SHP77 (cell line): ENCODE measurements at places on chromosomes 1 and 21.
A peak's percentile ranks its signal among the peaks of the same experiment; 100 is the strongest.

DNA sequence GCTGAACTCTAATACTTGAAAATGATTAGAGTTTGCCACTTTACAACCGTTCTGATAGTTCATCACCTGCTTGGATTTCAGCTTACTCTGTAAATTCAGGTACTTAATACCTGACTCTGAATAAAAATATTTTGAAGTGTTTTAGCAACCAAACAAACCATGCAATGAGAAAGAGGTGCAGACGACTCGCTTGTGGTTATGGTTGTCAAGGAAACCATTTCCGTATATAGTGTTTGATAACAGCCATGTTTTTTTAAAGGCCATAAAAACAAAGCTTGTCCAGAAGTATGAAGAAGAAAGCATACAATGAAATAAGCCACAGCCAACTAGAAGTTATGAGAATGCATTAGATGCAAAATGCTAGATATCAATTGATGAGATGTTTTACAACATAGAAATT is 167.2 kb upstream of the HMCN1 start:
- DNase-seq = peak; percentile 35

DNA sequence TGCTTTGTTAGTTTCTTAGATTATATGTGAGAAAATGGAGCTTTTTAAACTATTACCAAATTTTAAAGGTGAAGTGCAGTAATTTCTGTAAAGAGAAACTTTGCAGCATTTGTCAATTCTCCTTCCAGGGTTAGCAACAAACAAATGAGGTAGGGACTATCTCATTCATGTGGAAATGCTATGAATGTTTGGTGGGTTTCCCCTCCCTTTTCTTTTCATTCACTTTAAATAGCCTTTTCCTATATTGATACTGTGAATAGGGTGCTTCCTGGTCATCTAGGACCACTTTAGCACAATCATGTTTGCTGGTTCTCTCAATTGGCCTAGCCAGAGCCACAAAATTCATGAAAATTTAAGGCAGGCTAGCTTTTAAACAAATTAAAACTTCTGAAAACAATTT is 20.6 kb downstream of the ZBTB37 start:
- DNase-seq = no peak

- no peak for DNase-seq
Observed at GRCh38 chr21:45424854-45425795, 20.2 kb downstream of the COL18A1 start.

DNA sequence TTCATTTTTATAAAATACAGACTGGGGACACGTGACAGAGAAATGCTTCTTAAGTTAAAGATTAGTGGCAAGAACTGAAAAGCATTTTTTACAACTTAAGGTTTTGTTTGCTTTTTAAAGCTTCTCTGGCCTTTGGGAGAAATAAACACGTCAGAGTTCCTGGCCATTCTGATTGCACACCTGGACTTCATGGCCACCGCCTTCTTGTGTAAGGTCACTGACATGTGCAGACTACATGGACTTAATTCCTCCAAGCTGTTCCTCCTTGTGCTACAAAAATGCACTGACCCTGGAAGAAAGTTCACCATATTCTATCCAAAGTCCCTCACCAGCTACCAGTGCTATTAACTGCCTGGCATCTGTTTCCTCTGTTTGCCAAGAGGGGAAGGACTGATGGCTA is 56.1 kb downstream of the GADD45A start:
- DNase-seq = no peak

GRCh38 chr1:162070094-162070748 is 730 bp downstream of the NOS1AP start:
- no peak for DNase-seq

DNA sequence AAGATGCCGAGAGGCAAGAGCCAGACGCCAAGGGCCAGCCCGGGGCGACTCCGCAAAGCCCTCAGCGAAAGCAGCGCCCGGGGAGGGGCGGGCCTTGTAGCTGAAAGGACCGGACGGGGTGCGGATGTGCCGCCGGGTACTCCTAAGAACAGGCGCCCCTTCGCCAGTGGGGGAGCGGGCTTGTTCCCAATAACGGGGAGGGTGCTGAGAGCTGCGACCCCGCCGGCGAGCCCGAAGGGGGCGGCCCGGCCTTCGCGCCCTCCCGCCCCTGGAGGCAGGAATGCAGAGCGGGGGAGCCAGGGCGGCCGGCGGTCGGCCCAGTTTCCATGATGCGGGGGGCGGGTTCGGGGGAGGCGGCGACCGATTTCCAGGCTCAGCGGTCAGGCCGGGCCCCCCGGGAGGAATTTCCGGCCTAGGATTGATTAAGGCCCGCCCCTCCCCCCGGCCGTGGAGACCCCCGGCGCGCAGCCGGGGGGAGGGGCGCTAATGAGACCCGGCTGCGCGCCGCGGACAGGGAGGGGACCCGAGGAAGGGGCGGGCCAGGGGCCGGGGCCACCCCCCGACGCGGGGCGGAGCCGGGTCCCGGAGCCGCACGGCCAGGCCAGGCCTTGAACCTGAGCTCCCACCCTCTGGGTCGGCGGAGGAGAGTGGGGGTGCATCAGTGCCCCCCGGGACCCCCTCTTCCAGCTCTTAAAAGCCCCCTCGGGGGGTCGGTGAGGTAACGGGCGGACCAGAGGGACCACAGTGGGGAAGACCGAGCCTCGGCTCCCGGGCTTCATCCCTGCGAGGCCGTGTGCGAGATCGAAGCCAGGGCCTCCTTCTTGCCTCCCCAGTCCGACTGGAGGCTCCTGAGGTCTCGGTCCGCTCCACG is 898 bp upstream of the TMEM200B start:
- peak; percentile 43 for DNase-seq

DNA sequence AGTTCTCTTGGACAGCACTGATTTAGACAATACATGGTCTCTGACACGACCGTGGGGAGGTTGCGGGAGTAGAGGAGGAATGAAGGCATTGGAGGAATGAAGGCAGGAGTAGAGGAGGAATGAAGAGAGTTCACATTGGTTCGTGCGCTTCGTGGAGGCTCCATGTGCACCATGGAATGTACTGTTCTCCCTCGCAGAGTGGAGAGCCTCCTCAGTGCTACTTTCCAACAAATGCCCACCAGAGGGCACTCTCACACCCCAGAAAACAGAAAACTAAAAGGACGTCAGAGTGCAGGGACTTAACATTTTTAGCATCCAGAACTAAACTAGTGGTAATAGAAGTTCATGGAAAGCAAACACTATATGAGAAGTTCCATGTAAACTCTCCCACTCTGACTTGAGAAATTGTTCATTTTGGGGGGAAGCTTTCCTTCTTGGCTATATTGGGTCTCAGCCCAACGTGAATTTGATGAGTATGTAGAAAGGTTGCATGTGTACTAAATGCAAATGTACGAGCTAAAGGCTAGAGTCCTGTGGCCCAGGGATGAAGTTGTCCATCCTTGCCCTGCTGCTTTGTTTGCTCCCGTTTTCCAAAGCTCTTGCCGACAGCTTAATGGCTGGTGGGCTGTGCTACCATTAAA is 211.6 kb downstream of the LMX1A start:
- peak; percentile 55 for DNase-seq

DNA sequence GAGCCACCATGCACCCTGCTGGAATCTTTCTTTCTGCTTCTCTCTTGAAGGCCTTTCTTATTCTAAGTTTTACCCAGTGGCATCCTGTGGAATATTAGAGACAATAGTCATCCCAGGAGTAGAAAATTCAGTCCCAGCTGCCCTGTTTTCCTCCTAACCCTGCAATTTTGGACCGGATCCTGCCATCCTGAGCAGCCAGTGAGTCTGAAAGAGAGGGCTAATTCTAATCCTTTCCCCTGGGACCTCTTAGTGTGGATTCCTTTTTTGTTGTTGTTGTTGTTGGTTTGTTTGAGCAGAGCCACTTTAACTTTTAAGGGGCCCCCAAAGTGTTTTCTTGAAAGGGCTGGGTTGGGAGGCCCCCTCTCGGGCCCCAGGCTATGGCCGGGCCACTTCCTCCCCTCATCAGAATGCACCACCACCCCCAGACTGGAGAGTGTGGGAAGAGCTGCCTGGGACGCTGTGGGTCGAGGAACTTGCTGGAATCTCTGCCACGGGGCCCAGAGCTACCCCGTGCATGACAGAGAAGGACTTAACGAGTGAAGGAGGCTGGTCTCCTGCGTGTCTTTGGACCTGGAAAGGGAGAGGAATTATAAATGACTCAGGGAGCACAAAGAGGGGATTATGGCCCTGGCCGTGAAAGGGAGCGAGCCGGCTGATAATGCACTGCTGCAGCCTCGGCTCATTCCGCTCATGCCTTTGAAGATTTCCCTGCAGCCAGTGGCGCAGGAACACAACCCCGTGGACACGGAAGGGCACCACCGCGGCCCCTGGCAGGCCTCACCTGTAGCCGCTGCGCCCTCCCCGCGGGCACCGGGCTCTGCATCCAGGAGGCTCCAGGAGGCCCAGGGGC is 81.0 kb upstream of the AKT3 start:
- no peak for DNase-seq

- DNase-seq = no peak
Observed at GRCh38 chr1:32954168-32954567, 10.4 kb downstream of the RNF19B start.
